Astrocyte (in vitro differentiated cells and primary cell): ENCODE measurements at places on chromosomes 16 and 17. TPM values are rescaled to one million over a fixed set of nuclear protein-coding genes. Genes with fewer than 3 reads are reported as not detected.

The CCL23 gene
- total RNA-seq = not detected in 2 replicates

DNA sequence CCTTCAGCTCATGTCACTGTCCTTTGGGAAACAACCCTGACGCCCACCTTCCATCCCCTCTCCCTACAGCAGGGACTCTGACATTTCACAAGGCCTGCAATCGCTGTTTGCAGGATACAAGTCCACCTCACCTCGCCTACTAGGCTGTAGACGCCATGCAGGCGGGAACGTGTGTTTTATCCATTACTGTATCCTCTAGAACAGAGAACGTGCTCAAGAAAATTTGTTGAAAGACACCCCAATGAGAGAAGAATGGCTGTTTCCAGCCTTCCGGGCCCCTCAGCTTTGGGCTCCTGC is 1.5 kb upstream of the TTYH2 start:
- H3K27ac ChIP-seq = no peak overlapping the region
- H3K36me3 ChIP-seq = peaks cover 33% of the 10 kb centered on the region
- H3K4me3 ChIP-seq = peak overlapping the region; percentile 75
- peaks cover 44% of the 10 kb centered on the region for H3K4me1 ChIP-seq
- H3K27me3 ChIP-seq = no peaks in the 10 kb centered on the region
- DNase-seq = no peak

The EVI2B gene
- total RNA-seq = 0.11 TPM in 1 of 2 replicates, not detected in the other

DNA sequence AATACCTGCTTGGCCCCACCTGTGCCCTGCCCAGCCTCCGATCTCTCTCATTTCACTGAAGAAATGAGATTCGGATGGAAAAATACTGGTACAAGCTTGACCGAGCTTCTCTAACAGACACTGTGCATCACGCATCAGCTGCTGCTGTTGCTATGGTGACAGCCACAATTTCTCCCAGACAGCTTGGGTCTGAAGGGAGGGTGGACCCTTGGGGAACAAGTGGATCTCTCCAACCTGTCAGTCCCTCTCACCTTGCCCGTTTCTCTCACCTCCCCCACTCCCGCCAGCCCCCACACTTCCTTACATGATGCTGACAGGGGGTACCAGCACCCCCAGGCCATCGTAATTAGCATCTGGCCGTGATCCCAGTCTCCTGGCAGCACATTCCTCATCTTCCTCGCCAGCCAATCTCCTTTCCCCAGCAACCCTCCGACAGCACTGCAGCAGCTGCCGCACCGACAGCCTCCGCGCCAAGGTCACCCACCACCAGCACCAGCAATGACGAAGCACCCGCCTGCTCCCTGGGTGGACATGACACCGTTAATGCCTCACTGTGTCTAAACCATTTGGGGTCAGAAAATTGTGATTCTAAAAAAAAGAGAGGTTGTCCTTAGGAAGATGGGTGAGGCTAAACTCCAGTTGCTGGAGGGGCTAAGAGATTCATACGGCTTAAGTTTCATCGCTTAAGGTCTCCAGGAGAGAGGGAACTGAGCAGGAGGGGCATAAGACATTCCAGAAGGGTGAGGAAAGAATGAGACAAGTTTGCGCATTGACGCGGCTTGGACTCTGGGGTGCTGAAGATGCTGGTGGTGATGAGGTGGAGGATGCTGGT is 58.6 kb upstream of the TNRC6A start:
- peak overlapping the region; percentile 31 for H3K4me3 ChIP-seq
- peaks cover 30% of the 10 kb centered on the region for H3K4me1 ChIP-seq
- peak; percentile 90 for DNase-seq
- H3K27ac ChIP-seq = peak overlapping the region; percentile 87
- no peaks in the 10 kb centered on the region for H3K27me3 ChIP-seq

DNA sequence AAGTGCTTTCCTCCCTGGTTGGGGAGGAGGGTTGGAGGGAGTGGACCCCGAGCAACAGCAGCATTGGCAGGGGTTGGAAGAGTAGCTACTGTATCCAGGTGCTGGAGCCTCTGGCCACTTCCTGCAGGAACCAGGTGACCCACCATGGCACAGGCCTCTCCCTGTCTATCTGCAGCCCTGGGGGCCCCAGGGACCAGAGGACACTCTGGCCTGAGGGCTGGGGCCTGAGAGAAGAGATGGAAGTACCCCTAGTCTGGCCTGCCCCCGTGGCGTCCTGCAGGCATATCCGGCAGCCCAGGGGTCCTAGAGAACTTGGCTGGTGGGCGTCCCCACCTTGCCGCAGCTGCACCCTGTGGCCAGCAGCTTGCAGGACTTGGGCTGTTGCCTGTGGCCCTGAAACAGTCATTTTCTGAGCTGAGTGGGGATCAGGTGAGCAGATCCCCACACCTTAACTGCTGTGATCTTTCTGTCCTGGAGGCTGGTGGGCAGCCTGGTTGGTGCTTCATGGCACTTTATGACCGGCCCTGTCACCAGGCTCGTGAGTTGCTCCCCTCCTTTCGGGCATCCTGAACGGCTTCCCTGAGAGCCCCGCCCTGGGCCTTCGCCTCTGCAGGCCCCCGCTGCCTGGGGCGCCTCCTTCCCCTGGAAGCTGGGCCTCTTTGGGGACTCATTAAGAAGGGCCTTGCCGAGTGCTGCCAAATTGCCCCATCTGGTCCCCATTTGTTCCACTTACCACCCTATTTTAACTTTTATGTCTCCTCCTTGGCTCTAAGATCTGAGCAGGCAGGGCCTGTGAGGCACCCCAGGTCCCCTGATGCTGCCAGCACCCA is 298.6 kb downstream of the SEC14L1 start:
- H3K27me3 ChIP-seq = no peaks in the 10 kb centered on the region
- peaks cover 35% of the 10 kb centered on the region for H3K4me1 ChIP-seq
- no peaks in the 10 kb centered on the region for H3K36me3 ChIP-seq
- no peak overlapping the region for H3K27ac ChIP-seq

DNA sequence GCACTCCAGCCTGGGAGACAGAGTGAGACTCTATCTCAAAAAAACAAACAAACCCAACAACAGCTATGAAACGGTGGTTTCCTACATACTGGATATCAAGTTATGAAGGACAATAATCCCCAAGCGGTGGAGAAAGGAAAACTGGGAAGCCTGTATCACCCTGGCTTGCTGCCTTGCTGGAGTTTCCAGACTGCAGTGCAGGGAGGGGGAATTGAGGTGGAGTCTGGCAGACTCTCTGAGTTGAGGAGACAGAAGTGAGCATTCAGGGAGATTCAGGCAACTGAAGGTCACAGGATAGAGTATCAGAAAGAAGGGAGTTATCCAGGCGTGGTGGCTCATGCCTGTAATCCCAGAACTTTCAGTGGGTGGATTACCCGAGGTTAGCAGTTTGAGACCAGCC is 11.9 kb downstream of the QRICH2 start:
- H3K27ac ChIP-seq = no peak overlapping the region
- H3K4me3 ChIP-seq = no peak overlapping the region
- no peaks in the 10 kb centered on the region for H3K27me3 ChIP-seq
- no peak for DNase-seq

- H3K4me1 ChIP-seq = no peaks in the 10 kb centered on the region
- H3K27me3 ChIP-seq = no peaks in the 10 kb centered on the region
- H3K4me3 ChIP-seq = no peak overlapping the region
- no peak for DNase-seq
Measured at GRCh38 chr17:14882131-14882530, 383.0 kb downstream of the PMP22 start.

The PLCG2 gene
- total RNA-seq = 3.1 and 5.3 TPM in 2 replicates

The OSBPL7 gene
- 20.7 and 21.4 TPM in 2 replicates for total RNA-seq

DNA sequence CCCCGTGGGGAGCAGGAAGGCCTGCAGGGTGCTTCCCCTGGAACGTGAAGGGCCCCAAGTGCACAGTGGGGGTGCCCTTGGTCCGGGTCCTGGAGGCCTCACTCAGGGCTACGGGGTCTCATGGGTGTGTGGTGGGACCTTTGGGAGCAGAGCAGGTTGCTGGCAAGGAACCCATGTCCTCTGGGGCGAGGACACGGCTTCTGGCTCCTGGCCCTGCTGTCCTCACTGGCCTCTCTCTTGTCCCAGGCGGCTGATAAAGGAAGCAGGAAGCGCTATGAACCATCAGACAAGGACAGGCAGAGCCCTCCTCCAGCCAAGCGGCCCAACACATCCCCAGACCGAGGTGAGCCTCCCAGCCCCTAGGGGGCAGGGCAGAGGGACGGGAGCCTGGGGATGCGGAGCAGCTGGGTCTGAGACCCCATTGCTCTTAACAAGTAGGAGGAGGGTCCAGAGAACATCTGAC is 9.8 kb upstream of the IL17C start:
- no peak for DNase-seq
- H3K4me1 ChIP-seq = no peaks in the 10 kb centered on the region
- H3K36me3 ChIP-seq = peaks cover 7% of the 10 kb centered on the region
- no peaks in the 10 kb centered on the region for H3K27me3 ChIP-seq
- H3K4me3 ChIP-seq = no peak overlapping the region
- no peak overlapping the region for H3K27ac ChIP-seq

The MRPL10 gene
- total RNA-seq = 29.8 and 33.2 TPM in 2 replicates

GRCh38 chr17:1112875-1113274 is 66.9 kb downstream of the ABR start:
- no peak overlapping the region for H3K4me3 ChIP-seq
- H3K36me3 ChIP-seq = no peaks in the 10 kb centered on the region
- H3K27ac ChIP-seq = no peak overlapping the region

GRCh38 chr16:3788711-3789374 is 71.5 kb upstream of the TRAP1 start:
- no peak overlapping the region for H3K27ac ChIP-seq
- DNase-seq = no peak

DNA sequence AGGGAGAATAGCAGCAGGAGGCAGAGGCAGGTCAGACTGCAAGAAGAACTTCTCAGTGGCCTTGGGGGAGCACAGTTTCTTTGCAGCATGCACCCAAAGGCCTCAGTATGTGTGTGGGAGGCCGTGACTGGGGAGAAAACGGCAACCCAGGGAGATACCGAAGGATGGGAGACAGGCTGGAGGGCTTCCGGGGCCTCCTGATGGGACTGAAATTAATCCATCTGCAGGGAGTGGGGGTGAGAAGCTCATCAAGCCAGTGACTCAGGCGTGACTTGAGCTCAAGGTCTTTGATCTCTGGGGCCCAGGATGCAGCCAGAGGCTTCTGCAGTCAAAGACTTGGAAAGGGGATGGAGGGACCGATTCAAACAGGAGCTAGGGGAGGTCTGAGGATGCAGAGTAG is 5.1 kb upstream of the C17orf113 start:
- no peaks in the 10 kb centered on the region for H3K36me3 ChIP-seq
- no peaks in the 10 kb centered on the region for H3K4me1 ChIP-seq
- no peak overlapping the region for H3K27ac ChIP-seq
- peaks cover 34% of the 10 kb centered on the region for H3K27me3 ChIP-seq
- DNase-seq = no peak
- no peak overlapping the region for H3K4me3 ChIP-seq

GRCh38 chr16:70674221-70675014 is 11.4 kb downstream of the MTSS2 start:
- H3K27me3 ChIP-seq = no peaks in the 10 kb centered on the region
- H3K27ac ChIP-seq = no peak overlapping the region
- H3K36me3 ChIP-seq = peaks cover 17% of the 10 kb centered on the region

DNA sequence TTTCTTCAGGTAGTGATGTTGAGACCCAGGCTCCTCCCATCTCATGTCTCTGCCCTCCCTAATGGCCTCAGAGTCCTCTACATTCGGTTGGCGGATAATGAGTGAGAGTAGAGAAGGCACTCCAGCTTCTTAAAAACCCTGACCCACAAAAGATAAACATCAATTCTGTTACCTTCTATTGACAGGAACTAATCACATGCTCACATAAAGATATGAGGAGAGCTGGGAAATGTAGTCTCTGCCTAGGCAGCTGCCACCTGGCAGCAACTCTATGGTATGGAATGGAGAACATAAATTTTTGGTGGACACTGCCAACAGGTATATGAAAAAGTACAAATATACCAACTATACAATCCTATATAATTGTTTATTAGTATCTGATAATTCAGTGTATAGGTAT is 110.7 kb upstream of the HLF start:
- H3K4me3 ChIP-seq = no peak overlapping the region
- no peaks in the 10 kb centered on the region for H3K27me3 ChIP-seq
- H3K27ac ChIP-seq = no peak overlapping the region

- H3K36me3 ChIP-seq = no peaks in the 10 kb centered on the region
- DNase-seq = no peak
- no peak overlapping the region for H3K27ac ChIP-seq
- no peak overlapping the region for H3K4me3 ChIP-seq
- no peaks in the 10 kb centered on the region for H3K27me3 ChIP-seq
Measured at GRCh38 chr16:75371171-75371570, 62.1 kb downstream of the CFDP1 start.
